ENCODE measurements at places on chromosomes 5 and 9.

GRCh38 chr9:98887918-98888510 lies 55.7 kb upstream of the COL15A1 start:
- DNase-seq = no peak

DNA sequence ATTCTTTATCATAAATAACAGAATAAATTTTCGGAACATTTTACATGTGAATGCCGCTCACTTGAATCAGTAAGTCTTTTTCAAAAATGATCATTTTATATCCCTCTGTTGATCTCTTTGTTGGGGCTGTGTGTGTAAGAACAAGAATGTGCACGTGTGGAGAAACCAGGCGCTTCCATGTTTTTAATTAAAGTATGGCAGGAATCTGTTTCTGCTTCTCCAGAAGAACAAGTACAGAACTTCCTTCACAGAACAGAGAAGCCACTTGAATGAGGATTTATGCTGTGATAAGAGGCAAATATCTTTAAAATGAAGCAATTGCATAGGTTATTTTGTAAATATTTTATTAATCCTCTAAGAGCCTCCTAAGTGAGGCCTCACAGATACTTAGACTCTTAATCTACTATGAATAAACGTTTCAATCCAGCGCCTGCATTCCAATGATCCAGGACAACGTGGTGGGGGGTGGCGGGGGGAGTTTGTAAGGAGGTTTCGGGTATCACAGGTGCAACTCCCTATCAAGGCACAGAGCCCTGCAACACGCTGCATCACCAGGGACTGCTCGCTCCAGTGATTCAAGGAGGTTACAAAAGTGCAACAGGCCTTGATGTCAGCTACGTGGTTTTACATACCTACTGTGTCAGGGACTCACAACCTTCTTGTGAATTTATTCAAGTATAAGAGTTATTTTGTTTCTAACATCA lies 409.2 kb downstream of the BNC2 start:
- no peak for DNase-seq

GRCh38 chr5:127993476-127993875 lies 90.1 kb upstream of the SLC12A2 start:
- DNase-seq = no peak

DNA sequence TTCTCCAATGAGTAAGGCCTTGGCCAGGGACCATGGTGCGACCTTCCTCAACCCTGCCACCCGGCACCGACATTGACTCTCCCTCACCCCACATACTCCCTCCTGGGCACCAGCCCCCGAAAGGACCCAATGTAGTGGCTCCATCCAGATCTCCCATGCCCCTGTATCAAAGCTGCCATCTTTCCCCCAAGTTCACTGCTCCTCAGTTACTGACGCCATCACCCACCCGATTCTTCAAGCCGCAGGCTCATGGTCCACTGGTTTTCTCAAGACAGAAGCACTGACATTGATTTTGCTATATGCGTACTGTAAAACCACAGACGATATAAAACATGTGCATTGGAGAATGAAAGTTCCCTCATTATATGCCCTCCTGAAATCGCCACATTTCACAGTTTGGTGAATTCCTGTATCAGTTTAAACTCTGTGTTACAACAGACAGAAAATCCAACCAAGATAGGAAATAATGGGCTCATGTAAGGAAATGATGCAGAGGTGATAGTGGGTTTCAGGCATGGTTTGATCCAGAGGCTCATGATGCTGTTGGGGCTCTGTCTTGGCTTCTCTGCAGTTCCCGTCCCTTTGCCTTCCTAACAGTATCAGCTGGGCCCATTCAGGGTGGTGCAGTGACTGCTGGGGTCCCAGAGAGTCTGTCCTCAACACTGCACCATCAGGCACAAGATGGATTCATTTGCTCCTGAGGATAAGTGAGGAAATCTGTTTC lies 207.3 kb upstream of the IER5L start:
- DNase-seq = no peak

GRCh38 chr5:40834391-40834848 lies 602 bp downstream of the RPL37 start:
- no peak for DNase-seq

DNA sequence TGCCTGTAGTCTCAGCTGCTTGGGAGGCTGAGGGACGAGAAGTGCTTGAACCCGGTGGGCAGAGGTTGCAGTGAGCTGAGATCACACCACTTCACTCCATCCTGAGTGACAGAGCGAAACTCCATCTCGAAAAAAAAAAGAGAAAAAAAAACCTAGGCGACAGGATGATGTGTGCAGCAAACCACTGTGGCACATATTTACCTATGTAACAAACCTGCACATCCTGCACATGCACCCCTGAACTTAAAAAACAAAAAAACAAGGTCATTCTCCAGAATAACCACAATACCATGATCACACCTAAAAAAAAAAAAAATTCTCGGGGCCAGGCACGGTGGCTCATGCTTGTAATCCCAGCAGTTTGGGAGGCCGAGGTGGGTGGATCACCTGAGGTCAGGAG lies 7.5 kb upstream of the DOLPP1 start:
- no peak for DNase-seq

- no peak for DNase-seq
Measured at GRCh38 chr9:121837113-121837961, 185.9 kb downstream of the DAB2IP start.

DNA sequence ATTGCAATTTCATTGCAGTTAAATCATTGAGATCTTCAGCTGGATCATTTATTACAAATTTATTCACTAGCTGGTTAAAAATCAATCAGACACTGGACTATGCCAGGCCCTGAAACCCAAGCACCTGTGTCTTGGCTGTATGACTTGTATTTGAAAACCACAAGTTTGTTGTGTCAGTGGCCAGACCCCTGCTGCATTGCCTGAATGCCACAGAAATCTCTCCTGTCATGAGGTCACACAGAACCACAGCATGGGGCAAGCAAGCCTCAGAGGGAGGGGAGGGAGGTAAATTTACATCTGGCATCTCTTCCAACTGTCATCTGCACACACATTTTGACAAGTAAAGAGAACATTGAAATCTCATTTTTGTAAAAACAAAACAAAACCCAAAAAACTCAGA lies 90.0 kb downstream of the ARRDC3 start:
- no peak for DNase-seq

DNA sequence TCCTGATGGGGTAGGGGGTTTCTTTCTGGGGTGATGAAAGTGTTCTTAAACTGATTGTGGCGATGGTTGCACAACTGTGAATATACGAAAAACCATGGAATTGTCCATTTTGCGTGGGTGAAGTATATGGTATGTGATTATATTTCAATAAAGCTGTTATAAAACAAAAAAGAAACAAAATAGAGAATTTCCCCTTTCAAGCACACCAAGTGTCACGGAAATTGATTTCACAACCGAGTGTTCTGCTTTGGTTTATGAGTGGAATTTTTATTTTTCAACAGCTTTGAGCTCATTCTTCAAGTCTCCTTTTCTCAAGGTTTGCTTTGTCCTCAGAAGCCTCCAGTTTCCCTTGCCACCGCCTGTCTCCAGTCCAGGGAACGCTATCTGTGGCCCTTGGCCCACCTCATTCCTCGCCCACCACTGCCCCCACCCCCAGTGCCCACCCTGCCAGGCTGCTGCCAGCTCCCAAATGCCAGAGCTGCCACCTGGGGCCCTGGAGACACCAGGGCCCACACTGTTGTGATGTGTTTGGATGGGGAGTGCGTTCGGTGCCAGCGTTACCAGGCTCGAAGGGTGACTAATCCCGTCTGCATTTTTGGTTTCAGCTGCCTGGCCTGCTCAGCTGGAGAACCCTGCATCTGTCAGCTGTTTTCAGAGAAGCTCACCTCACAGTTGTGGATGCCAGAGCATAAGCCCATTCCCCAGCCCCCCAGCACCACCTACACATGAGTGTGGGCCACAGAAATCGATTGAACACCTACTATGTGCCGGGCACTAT lies 30.4 kb downstream of the DUSP1 start:
- DNase-seq = no peak

All from stimulated activated CD4-positive, alpha-beta T cell treated with anti-CD3 and anti-CD28 coated beads, Interleukin-2, amount 100 ng/mL, for 4 hours (primary cell).